ENCODE measurements at places on chromosomes 5 and 9.

GRCh38 chr5:31104775-31105174 lies 88.7 kb upstream of the CDH6 start:
- no peak for DNase-seq

GRCh38 chr5:61969347-61969746 lies 336.7 kb upstream of the KIF2A start:
- no peak for DNase-seq

- DNase-seq, result no peak
Observed at GRCh38 chr5:24376210-24376609, 268.6 kb downstream of the CDH10 start.

DNA sequence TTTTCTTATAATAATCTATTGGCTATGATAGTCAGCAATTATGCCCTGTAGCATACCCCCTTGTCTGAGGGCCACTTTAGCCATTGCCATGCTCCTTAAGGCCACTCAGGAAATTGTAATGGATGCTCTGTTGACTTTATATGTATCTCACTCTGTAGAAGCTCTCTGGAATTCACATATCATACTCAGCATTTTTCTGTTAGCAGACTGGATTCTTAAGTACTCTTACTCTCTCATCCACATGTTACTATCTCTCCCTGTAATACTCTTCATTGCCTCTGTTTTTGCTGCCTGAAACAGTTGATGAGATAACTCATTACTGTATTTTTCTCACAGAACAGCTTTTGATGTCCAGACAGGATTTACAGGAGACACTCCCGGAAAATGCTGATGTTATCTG lies 24.2 kb downstream of the TMEM232 start:
- no peak for DNase-seq

DNA sequence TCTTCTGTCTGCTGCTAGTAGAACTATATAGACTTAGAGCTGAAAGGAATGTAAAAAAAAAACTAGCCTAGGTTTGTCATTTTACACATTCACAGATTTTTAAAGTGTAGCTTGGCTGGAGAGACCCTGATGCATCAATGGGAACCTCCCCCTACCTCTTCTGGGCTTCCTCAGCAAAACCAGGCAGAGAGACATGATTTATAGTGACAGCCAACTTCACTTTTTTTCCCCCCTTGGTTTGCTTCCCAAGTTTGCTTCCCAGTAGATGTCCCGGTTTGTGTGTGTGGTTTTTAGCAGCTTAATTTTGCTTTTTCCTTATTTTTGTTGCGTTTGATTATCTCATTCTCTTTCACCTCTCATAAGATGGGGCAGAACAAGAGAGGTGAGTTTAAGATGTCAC lies 1.8 kb downstream of the OTULIN start:
- DNase-seq, result no peak

GRCh38 chr5:79181419-79182022 lies 54.4 kb upstream of the JMY start:
- no peak for DNase-seq

- peak; percentile 21 for DNase-seq
Observed at GRCh38 chr5:110413856-110414255, 312.6 kb downstream of the TMEM232 start.

GRCh38 chr5:101271416-101271815 lies 368.3 kb upstream of the ST8SIA4 start:
- DNase-seq, result no peak

GRCh38 chr5:176577312-176578176 lies 28.4 kb downstream of the CDHR2 start:
- DNase-seq, result no peak

- no peak for DNase-seq
Observed at GRCh38 chr9:37105234-37105633, 15.1 kb upstream of the ZCCHC7 start.

- no peak for DNase-seq
Observed at GRCh38 chr9:129774791-129775447, 22.1 kb upstream of the PTGES start.

DNA sequence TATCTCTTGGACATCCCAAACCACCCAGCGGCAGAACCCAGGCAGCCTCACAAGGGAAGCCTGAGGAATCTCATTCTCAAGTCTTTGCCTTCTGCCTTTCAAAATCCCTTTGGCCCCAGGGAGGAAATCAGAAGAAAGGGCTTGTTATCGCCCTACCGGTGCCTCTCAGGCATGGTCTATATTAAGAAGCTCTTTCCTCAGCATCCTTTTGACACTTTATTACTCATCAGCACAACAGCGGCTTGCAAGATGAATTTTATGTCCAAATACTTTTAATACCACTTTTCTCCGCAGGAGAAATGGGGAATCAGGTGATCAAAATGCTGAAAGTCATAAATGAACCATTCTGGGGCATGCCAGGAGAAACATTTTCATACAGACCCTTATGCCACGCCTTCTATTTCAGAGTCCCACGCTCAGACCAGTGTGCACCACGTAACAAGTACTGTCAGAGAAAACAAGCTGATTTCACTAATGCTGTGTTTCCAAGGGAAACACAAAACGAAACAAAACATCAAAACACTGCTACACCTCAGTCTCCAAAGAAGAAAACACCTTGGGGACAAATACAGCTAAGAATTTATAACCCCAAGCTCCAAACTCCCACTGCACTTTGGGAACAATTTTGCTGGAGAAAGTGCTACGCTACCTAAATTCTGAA lies 30.0 kb downstream of the RAPGEF1 start:
- peak; percentile 18 for DNase-seq
